ENCODE measurements at places on chromosomes 3 and 15. TPM values are rescaled to one million over a fixed set of nuclear protein-coding genes. Genes with fewer than 3 reads are reported as not detected.

GOLGA8F gene
- total RNA-seq: not detected

RFTN1 gene
- 95.6 TPM for total RNA-seq

RNF13 gene
- total RNA-seq: 184 TPM

SCN11A gene
- not detected for total RNA-seq

All from melanocyte of skin (primary cell).